Activated CD4-positive, alpha-beta memory T cell treated with anti-CD3 and anti-CD28 coated beads, Interleukin-2, amount 10 ng/mL, durations not matched to agents 7 days and 5 days (primary cell): ENCODE measurements at places on chromosomes 16 and 17.

GRCh38 chr17:21689604-21690003, 2.7 kb upstream of the KCNJ18 start:
- DNase-seq, result no peak

- DNase-seq, result no peak
Observed at GRCh38 chr17:35079547-35080423, 16.3 kb upstream of the RFFL start.

DNA sequence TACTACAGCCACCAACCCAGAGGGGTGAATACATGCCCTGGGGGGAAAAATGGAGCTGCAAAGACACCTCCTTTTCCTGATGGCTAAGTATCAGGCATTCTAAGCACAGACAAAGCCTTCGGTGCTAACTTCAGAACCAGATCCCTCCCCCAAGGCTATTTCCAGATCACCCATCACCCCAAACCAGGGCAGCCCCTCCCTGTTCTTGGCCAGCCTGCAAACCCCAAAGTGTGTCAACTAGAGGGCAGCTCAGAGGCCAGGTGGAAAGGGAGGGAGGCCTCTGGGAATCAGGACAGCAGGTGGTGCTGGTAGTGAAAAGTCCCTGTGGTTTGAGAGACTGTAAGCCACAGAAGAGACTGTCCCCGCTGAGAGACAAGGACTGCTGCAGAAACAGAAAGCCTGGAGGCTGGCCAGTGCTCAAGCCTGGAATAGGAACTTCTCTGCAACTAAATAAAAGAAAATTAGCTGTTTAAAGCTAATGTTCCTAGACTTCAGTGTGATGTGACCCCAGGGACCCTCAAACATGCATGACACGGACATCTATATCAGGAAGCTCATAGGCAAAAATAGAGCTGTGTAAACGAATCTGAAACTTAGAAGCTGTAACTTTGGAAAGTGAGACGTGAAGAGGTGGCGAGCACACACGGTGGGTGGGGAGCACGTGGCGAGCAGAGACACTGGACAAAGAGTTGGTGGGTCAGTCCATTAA, 9.1 kb downstream of the TUBG1 start:
- no peak for DNase-seq

DNA sequence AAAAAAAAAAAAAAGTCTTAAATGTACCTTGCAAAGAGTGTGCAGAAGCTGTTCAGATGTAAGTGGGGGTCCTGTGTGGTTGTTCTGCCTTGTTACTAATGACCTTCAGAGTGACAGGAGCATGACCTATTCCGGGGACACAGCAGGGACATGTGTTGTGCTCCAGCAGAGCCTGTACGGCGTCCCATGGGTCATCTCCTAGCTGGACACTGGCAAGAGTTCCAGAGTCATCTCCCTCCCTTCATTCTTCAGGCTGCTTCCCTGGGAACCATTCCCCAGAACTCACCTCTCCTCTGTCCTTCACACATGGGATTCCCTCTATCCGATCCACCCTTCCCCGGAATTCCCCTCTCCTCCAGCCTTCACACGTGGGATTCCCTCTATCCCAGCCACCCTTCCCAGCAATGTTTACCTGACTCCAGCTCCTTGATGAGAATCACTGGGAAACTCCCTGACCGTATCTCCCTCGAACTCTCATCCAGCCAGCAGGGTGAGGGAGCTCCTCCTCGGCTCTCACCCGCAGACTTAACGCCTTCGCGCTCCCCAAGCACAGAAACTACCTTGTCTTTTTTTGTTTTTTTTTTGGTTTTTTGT, 85.8 kb downstream of the MRM3 start:
- no peak for DNase-seq

- DNase-seq, result no peak
Observed at GRCh38 chr17:52606098-52606497, 447.6 kb upstream of the CA10 start.

- no peak for DNase-seq
Observed at GRCh38 chr17:64004903-64005733, 7.0 kb downstream of the PRR29 start.

- no peak for DNase-seq
Observed at GRCh38 chr16:72877374-72878028, 170.4 kb downstream of the ZFHX3 start.
